ENCODE measurements at places on chromosomes 4 and X. TPM values are rescaled to one million over a fixed set of nuclear protein-coding genes. Genes with fewer than 3 reads are reported as not detected.

Gene NDST4
- total RNA-seq: 4.5 TPM

Gene PPM1K
- total RNA-seq: 73.5 TPM

Gene OTC
- total RNA-seq: not detected

Gene ENPEP
- total RNA-seq: 15.3 TPM

Gene RHOH
- total RNA-seq: 51.4 TPM

Gene GNPDA2
- 18.8 TPM for total RNA-seq

Gene NOX1
- total RNA-seq: not detected

Gene YIPF6
- total RNA-seq: 31.1 TPM

Gene BCOR
- total RNA-seq: 38.6 TPM

Gene GABRB1
- not detected for total RNA-seq

Gene MAGIX
- total RNA-seq: 2.1 TPM

Gene UGT2B7
- total RNA-seq: not detected

Gene SLC39A8
- total RNA-seq: 19.5 TPM

Gene MAP3K15
- total RNA-seq: 3.6 TPM

Gene GABRQ
- total RNA-seq: not detected
